Stimulated activated CD4-positive, alpha-beta T cell treated with anti-CD3 and anti-CD28 coated beads, Interleukin-4, amount 100 ng/mL, for 4 hours (primary cell): ENCODE measurements at places on chromosomes 1 and 21.
A peak's percentile ranks its signal among the peaks of the same experiment; 100 is the strongest.

DNA sequence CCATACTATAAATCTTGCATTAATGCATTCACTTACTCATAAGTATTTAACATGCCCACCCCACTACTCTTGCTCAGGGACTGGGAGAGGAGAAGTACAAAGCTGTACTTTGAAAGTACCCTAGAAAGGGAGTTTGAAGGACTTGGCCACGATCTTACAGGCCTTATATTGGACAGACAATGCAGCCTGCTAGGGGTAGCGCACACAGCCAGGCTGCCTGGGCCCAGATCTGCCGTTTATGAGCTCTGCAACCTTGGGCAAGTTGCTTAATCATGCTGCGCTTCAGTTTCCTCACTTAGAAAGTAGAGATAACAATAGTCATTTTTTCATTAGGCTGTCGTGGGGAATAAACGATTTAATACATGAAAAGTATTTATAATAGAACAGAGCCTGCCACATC is 110.1 kb downstream of the CDC7 start:
- no peak for DNase-seq

GRCh38 chr21:36134803-36135390 is at the start of gene CBR3:
Gene CBR3 (plus strand): TSS chr21:36135079. CDS start chr21:36135193, 114 bp downstream.
- DNase-seq: peak; percentile 56

- no peak for DNase-seq
Observed at GRCh38 chr1:2060072-2060471, 9.9 kb downstream of the PRKCZ start.

- no peak for DNase-seq
Observed at GRCh38 chr1:217369271-217369981, 261.5 kb downstream of the GPATCH2 start.

GRCh38 chr1:88350648-88351047 is 333.4 kb upstream of the PKN2 start:
- no peak for DNase-seq

GRCh38 chr1:8355439-8356255 is 37.7 kb downstream of the SLC45A1 start:
- no peak for DNase-seq

GRCh38 chr1:7227654-7228053 is 442.4 kb downstream of the CAMTA1 start:
- no peak for DNase-seq

DNA sequence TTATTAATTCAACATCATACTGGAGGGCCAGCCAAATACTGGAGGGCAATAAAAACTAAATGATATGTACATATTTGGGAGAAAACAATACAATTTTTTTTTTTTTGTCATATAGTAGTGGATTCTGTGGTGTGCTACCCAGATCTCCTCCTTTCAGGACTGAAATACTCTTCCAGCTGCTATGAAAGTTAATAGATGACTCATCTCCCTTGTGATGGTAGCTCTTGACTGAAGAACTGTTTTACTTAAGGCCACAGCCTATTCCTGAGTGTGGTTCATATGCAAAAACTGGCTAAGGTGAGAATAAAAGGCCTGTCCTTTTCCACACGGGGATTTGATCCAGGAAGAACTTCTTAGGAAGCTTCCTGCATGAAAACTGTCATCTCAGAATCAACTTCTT is 307.9 kb downstream of the HLX start:
- no peak for DNase-seq

GRCh38 chr1:210822932-210823331 is 311.0 kb downstream of the KCNH1 start:
- no peak for DNase-seq

DNA sequence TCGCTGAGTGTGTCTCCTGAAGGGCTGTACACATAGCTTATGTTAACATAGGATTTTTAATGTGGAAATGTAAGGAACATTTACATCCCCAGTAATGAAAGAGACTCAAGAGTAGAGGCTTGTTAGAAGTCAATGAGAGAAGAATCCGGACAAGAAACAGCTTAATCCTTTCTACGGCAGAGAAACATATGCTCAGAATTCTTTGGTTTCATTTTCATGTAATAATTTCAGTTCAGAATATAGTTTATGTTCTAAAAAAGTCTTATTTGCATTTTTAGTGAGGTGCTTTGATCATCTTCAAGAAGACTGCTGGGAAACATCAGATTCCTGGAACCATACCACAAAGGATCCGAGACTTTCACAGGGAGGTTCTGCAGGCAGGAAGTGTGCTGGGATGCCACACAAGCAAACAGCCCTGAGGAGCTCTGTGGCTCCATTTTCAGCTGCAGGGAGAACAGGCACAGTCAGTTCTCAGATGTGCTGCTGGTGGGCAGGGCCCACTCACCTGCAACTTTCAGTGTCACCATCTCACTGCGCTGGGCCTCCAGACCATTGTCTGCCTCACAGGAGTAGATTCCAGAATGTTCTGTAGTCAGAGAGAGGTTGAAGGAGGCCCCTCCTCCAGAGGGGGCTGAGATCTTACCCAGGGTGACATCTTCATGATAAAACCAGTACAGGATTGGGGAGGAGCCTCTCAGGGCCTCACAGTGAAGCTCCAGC is 28.4 kb downstream of the FCRL5 start:
- no peak for DNase-seq

DNA sequence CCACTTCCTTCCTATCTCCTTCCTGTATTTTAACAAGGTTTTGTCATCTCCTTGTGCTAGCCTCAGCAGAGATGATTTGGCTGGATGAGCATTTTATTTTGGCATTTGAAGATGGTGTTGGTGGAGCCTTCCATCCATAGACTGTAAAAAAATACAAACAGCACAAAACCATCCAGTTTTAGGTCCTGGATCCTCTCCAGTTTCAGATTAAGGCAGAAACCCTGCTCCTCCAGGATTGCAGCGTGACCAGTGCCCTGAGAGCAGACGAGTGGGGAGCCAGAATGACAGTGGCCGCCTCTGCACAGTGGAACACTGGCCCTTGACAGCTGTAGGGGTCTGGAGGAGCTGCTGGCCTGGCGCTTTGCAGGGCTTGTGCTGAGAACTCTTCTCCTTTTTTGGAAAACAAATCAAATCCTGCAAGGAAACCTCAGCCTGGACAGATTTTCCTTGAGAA is 72.2 kb upstream of the GADD45A start:
- no peak for DNase-seq

- no peak for DNase-seq
Observed at GRCh38 chr1:99352821-99353220, 88.5 kb downstream of the PLPPR4 start.

DNA sequence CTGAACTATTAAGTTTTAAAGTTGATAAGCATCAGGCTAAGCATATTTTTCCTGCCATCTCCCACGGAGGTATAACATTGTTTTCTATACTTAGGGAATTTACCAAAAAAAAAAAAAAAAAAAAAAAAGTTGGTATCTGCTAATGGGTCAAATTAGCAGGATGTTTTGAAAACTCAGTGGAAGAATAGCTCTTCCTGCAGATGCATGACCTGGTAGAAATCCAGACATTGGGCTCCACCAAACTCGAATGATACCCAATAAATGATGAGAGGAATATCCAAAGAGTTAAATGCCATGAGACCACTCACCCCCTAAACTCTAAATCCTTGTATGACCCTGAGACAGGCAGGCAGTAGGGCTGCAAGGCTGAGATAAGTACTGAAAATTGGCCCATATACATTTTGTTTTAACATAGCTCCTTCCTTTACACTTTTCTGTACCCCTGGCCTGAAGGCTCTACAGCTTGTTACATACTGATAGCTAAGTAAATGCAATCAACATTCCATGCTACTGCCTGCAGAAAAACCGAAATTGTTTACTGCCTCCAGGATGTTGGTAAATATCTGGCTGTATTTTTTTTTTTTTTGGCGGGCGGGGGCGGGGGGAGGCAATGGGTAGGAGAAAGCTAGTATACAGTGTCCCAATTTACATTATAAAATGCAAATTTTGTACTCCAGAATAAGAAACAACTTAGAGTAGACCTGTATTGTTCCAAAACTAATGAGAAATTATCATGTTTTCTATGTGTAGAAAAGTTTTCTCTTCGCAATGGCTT is 57.6 kb downstream of the NFIA start:
- DNase-seq: no peak

DNA sequence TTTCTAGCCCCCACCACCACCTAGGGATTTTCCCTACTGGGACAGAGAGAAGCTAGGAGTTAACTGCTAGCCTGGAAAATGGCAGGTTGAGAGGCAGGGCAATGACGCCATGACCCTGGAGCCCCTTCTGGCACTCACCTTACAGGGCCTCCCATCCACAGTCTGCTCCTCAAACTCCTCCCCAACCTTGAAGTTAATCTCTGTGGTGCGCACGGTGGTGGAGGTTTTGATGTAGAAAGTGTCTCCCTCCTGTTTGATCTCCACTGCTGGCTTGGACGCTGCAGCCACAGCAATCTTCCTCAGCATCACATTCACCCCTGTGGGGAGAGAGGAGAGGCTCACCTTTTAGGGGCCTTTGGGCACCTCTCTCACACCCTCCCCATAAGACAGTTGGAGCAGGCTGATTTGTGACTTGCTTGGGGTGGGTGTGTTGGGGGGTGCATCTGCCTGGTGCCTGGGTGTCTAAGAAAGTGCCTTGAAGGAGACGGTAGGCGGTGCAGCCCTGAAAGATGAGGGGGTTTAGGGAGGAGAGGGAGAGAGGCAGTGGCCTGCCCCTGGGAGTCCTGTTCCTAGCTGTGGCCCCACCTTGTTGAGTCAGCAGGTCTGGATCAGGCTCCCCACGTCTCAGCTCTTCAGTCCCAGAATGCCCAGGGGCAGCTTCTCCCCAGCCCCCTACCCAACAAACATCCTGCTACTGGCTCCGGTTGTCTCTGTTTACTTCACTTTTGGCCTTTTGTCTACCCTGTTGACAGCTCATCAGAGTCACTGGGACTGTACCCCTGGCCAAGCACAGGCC is 4.4 kb downstream of the CRABP2 start:
- no peak for DNase-seq

- no peak for DNase-seq
Observed at GRCh38 chr1:230773396-230774033, 26.3 kb downstream of the CAPN9 start.

DNA sequence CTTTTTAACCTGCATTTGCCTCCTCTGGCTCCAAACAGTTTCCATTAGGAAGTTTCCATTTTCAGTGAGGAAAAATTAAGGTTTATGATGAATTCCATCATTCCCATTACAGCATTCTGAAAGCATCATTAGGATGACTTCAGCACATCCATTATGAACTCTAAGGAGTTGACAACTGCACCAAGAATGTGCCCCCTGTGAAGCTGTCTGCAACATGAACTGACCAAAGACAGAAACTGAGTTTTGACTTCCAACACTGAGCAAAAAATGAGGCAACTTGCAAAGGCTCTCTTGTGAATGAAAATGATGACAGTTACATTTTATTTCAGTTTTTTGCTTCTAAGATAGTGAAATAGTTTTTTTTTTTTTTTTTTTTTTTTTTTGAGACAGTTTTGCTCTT is 18.3 kb upstream of the KCNE1 start:
- DNase-seq: no peak

DNA sequence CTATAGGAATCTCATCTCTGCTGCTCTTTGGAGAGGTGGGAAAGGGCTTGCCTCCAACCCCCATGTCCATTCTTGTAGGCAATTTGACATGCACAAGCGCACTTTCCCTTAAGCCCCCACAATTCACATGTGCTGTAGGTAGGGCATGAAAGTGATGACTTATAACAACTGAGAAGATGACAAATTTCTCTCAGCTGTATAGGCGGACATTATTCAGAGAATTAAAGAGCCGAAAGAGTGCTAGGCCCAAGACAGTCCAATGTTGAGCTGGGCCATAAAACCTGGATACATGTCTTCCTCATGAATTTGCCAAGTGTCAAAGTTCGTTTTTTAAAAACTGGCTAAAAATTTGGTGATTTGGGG is 106.3 kb upstream of the LYPLAL1 start:
- DNase-seq: no peak

- no peak for DNase-seq
Observed at GRCh38 chr1:38640371-38640770, 219.2 kb downstream of the RRAGC start.

DNA sequence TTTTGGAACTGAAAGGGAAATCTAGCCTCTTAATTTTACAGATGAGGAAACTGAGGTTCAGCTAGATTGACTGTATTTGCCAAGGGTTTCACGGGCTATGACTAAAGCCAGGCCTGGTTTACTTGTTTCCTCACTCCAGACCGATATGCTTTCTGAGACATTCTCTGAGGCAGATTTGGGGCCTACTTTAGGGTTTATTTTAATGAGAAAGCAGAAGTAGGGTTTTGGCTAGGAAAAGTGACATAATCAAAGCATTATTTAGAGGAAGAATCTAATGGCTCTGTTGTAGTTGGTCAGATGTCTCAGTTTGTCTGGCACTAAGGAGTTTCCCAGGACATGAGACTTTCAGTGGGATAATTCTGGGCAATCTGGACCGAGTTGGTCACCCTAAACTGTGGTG is 1.5 kb upstream of the RPTN start:
- no peak for DNase-seq

- DNase-seq: peak; percentile 48
Observed at GRCh38 chr1:112618721-112619517, at the start of gene ST7L. Gene ST7L (minus strand): TSS chr1:112619141. CDS start chr1:112619113, 28 bp downstream.
